ENCODE measurements at places on chromosomes 16 and 17.

- no peak for DNase-seq
Observed at GRCh38 chr17:9467518-9467917, 108.1 kb downstream of the STX8 start.

DNA sequence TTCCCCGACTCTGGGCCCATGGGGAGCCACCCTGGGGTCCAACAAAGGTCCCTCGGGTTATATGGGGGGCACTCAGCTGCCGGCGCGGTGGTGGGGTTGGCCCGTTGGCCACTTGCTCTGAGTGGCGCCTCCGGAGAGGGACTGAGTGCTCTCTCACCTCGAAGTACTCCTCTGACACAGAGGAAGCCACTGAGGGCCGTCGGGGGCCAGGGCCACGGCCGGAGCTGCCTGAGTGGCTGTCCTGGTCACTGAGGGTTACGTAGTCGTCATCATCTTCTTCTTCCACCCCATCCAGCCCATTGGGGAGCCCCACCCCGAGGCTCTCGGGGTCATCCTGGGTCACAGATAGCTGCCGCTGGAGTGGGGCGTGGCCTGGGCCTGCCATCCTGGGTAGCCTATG is 25.7 kb downstream of the SLC5A10 start:
- DNase-seq, result no peak

DNA sequence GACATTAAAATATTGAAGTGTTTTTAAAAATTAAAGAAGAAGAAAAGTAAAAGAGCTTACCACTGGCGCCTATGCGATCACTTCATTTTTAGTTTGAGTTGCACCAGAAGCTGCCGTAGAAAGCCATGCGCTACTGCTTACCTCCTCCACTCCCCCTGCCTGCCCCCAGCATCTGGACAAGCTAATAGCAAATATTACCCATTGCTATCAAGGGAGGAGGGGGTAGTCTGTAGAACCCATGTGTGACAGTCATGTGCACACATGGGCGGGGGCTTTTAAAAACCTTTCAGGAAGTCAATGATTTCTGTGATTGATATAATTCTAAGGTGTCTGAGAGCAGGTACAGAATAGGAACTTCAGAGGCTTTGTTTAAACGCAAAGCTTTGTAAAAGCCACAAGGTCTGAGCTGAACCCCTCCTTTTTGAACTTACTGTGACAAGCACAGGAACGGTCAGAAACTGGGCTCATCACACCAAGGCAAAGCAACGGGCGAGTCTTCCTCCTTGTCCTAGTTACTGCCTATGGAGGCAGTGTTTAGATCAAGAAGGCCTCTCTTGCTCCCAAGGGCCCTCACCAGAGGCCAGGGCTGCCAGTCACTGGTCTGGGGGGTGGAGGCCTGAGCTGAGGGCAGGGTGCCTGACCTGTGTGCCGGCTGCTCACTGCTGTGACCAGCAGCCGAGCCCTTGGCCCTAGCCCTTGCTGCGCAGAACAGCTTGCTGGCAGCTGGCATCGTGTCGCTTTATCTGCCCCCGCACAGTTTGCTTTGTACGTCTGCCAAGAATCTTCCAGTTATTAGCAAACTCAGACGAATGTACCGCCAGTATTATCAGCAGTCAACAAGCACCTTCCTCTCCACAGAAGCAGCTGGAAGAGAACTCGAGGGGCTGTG is 15.0 kb downstream of the GINS2 start:
- no peak for DNase-seq

DNA sequence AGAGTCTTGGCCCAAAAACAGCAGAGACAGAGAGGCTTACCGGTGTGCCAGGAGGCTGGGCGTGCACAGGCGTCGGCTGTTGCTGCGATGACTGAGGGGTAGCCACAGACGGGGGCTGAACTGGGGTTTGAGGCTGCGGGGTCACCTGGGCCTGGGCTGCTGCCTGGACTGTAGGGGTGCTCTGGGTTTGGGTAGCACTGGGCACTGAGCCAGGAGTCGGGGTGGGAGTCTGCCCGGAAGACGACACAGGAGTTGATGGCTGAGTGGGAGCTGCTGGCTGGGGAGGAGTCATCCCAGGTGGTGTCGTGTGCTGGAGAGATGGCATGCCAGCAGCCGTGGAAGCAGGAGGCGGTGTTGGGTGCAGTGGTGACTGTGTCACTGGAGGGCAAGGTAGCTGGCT is 53.2 kb upstream of the TRAP1 start:
- no peak for DNase-seq

DNA sequence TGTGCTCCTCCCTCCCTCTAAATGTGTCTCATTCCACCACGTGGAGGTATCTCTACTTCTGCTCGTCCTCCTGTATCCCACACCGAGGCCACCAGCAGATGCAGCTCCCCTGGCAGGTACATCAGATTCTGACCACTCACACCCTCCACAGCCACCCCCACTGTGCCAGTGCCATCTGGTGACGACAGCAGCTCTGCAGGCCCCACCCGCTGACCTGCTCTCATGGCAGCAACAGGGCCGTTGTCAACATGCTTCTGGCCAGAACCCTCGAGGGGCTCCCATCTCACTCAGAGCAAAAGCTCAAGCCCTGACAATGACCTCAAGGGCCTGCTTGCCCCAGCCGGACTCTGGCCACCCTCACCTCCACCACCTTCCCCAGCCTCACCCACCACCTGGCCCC is 93.4 kb downstream of the AMFR start:
- no peak for DNase-seq

DNA sequence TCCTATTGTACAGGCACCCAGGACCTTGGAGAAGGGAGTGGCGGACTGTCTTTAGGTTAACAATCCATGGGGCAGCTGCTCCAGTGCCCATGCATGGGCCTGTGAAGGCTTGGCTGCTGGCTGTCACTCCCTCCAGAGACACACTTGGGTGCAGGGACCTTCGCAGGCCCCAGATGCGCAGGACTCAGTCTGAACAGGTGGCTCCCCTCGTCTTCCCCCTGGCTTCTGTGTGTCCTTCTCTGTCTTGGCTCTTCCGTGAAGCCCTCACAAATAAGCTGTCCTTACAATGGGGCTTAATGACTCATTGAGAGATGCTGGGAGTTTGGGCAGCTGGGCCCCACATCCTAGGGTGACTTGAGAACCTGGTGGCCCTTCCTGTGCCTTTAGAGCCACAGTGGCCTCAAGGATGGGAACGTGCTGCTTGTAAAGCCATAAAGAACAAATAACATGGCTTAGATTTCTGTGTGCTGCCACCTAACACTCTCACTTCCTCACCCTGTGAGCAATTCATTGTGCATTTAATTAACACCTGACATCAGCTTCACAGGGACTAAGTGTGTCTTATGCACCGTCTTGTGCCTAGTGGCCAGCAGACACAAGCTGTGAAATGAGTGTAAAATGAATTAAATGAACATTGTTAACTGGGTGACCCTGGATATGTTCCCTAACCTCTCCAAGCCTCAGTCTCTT is 340.7 kb downstream of the SNX29 start:
- DNase-seq, result no peak

DNA sequence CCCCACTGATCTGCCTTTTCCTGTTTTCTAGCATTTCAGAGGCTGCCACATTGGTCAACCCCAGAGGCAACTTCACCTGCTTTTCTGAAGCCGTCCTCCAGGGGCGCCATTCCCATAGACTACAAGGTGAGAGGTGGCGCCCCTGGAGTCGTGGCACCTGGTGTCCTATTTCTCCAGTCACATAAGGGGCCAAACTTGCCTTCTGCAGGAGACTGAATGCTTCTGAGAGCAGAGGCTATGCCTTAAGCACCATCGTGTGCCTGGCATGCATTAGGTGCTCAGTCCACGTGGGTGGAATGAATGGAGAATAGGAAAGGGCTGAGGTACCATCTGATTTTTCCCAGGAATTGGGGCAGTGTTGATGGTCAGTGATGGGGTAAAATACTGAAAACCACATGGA is 164.8 kb downstream of the HAPSTR1 start:
- no peak for DNase-seq

DNA sequence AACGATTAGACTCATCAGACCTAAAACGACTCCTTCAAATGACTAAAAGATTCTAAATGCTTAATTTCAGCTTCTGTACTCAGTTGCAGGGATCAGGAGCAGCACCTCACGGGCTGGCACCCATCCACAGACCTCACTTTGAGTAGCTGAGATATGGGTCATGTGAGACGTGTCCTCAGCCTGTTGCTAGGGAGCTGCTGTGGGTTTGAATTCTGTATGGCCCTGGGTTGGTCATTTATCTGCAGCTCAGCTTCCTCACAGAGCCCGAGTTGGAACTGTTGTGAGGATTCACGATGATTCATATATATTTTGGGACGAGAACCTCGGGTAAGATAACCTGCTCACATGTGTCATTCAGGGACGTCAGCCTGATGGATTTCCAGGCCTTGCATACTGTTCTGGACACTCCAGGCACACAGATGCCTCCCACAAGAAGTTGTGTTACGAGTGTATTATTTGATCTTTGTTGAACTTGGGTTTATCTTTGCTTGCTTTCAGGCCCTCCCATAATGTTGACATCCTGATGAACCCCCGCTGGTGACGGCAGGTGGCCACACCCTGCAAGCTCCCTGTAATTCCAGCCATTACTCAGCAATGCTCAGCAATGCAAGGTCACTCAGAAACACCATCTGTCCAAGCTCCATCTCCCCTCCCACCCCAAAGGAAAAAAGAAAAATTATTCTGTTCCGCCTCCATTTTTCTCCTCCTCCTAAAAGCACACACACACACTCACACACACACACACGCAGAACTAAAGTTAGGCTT is 137.6 kb downstream of the RBFOX3 start:
- no peak for DNase-seq

GRCh38 chr17:60720763-60721531 is 43.3 kb downstream of the BCAS3 start:
- peak; percentile 71 for DNase-seq

GRCh38 chr17:2571523-2572303 is 21.7 kb upstream of the PAFAH1B1 start:
- no peak for DNase-seq

DNA sequence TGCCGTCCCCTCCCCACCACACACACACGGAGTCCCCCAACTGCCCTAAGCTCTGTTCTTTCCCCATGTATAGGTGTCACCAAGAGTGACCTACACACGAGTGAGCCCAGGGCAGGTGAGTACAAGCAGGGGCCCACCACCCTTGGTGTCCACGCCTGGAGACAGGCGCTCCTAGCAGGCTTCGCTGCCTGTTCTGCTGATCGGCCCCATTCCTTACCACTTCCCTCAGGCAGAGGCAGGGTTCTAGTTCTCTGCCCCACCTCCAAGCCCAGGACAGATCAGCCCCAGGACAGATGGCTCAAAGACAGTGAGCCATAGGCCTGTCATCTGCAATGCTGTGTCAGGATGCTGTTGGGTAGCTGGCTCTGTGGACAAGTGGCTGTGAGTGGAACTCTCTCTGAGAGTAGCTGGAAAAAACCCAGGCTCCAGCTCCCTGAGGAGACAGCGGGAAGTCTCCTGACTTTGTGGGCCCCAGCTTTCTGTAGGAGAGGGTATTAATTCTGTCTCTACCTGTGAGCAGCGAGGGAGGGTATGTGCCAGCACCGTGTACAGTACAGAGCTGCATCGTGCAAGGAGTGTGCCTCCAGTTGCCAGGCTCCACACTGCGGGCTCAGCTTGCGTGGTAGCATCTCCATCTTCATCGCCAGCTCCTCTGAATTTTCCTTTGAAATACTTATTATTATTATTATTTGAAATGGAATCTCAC is 897 bp downstream of the TP53I13 start:
- DNase-seq, result no peak

- no peak for DNase-seq
Observed at GRCh38 chr16:17357307-17358062, 113.3 kb downstream of the XYLT1 start.

- no peak for DNase-seq
Observed at GRCh38 chr16:12390644-12391043, 413.0 kb downstream of the CPPED1 start.

- DNase-seq, result peak; percentile 9
Observed at GRCh38 chr16:27430923-27431484, 29.0 kb downstream of the IL21R start.

DNA sequence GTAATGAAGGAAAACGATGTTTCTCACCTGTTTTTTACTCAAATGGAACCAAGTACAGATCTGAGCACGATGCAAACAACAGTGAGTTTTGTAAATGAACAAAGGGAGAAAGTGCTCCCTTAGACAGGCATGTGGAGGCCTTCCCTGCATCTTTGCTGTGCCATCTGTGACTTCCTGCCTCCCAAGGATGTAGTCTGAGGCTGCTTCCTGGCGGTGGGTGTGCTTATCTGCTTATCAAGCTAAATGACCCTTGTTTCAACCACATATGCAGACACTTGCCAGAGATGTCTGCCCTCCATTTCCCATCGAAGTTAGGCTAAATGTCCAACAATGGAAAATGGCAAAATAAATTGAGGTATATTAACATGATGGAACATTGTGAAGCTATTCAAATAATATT is 34.6 kb downstream of the RGS9 start:
- DNase-seq, result no peak

DNA sequence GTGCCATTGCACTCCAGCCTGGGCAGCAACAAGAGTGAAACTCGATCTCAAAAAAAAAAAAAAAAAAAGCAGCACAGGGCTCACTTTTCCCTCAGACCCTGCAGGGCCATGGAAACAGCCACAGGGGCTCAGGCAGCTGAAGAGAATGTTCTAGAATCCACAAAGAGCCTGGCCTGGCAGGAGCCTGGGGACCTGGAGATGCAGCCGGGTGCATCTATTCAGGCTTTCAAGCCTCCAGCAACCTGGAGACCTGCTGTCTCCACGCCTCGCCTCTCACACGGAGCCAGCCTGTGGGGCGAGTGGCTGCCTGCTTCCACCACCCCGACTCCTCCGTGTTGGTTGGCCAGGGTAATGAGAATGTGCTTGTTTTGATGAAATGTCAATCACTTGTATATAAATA is 44.0 kb upstream of the MEAK7 start:
- DNase-seq, result no peak

DNA sequence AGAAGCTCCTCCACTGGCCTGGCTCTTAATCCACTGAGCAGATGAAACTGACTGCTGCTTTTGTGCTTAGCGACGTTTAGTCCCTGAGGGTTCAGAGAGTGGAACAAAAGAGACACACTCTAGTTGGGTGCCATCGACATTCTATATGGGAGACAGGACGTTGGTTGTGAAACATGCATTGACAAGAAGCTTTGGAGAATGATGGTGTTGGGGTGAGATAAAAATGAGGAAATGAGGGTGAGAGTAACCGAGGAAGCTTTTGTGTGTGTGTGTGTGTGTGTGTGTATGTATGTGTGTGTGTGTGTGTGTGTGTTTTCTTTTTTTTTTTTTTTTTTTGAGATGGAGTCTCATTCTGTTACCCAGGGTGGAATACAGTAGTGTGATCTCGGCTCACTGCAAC is 89.5 kb downstream of the ABCC1 start:
- no peak for DNase-seq

DNA sequence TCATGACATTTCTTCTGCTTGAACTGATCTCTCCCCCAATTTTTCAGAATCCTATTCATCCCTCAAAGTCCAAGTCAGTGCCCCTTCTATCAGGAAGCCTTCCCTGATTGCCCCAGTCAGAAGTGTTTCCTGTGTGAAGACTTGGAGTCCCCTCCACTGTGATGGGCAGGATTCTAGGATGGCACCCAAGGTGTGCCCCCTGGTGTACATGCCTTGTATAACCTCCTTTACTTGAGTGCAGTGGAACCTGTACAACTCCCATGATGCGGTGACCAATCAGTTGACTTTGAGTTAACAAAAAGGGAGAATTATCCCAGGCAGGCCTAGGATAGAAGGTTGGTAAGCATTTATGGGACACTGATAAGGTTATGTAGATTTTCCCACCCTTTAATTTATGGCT is 23.4 kb downstream of the MYH13 start:
- no peak for DNase-seq
